Stimulated activated CD4-positive, alpha-beta T cell treated with anti-CD3 and anti-CD28 coated beads, Interleukin-12 subunit alpha, Interleukin-12 subunit beta, amount 100 ng/mL, for 4 hours (primary cell): ENCODE measurements at places on chromosomes 1 and 21.

- no peak for DNase-seq
These were observed 20.5 kb upstream of the C1QA start for GRCh38 chr1:22615886-22616285.

DNA sequence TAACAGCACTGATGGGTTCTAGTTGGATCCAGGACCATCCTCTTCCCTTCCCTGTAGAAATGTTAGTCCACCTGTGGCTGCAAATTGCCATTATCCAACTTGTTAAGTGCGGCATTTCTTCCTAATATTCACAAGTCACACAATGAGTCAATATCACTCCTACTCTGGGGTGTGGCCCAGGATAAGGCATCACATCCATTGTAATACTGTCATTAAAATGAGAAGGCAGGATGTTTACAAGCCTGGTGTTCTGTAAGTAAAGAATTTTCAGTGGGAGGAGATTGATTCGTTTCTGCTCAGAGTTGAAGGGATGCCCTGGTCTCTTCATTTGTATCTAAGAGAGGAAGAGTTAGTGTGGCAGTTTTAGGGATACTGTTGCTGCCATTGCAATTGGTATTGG is 18.1 kb upstream of the ARHGAP29 start:
- DNase-seq = no peak

- DNase-seq = peak; percentile 5
These were observed 34.1 kb downstream of the TMCO4 start for GRCh38 chr1:19765623-19766022.

DNA sequence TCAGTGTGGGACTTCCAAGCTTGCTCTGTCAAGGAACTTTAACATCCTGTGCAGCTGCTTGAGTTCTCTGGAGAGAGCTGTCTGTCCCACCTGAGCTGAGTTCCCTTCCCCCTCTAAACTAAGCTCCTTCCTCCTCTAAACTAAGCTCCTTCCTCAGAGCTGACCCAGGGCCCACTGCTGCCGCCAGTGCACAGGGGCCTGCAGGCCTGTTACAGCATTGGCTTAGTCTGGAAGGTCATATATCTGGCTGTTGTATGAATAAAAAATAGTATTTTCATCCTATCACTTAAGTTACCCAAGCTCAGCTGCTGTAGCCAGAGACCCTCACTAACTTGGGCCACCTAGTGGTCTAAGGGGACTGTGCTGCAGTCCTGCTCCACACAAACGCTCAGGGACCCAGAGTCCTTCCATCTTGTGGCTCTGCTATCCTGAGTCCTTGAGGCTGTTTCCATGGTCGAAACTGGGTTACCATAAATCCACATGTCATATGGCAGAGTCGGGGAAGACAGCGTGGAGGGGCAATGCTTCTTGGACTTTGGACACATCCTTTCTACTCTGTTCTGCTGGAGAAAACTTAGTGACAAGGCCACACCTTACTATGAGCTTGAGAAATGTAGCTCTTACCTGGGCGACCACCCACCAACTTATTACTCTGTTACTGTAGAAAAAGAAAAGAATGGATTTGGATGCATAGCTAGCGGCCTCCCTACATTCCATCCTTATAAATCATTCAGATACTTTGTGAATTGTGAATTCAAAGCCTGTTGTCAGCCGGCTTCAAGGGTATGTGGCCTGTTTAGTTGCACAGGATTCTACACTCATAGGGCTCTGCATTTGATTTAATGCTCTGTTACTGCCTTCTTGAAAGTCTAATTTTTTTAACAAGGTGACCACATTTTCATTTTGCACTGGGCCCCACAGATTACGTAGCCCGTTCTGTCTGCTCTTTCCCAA is 71.4 kb upstream of the GCLM start:
- DNase-seq = no peak

GRCh38 chr1:41666981-41667631 is 182.6 kb upstream of the EDN2 start:
- DNase-seq = peak; percentile 61

GRCh38 chr1:23727362-23727811 is 15.9 kb upstream of the ELOA start:
- DNase-seq = no peak

- no peak for DNase-seq
These were observed 11.8 kb upstream of the RHBDL2 start for GRCh38 chr1:38953433-38953860.

GRCh38 chr1:204863730-204864129 is 6.9 kb upstream of the NFASC start:
- DNase-seq = no peak
